RPMI7951 (cell line): ENCODE measurements at places on chromosomes 16 and 17. TPM values are rescaled to one million over a fixed set of nuclear protein-coding genes. Genes with fewer than 3 reads are reported as not detected.

Gene C1QTNF1
- total RNA-seq = 31.8 and 45.7 TPM in 2 replicates

Gene HOXB9
- 2.3 and 4.1 TPM in 2 replicates for total RNA-seq

Gene EXOC7
- total RNA-seq = 32.4 and 45.0 TPM in 2 replicates

Gene FLCN
- 9.4 and 11.3 TPM in 2 replicates for total RNA-seq

Gene PCGF2
- 3.8 and 7.6 TPM in 2 replicates for total RNA-seq

Gene MT1A
- 1.1 and 3.4 TPM in 2 replicates for total RNA-seq

Gene ULK2
- 11.3 and 16.1 TPM in 2 replicates for total RNA-seq

Gene TPSD1
- not detected in 2 replicates for total RNA-seq

Gene ZNF597
- total RNA-seq = 1.7 and 1.8 TPM in 2 replicates

Gene CPNE7
- 1.3 and 2.6 TPM in 2 replicates for total RNA-seq

Gene NKIRAS2
- total RNA-seq = 36.2 and 38.0 TPM in 2 replicates

DNA sequence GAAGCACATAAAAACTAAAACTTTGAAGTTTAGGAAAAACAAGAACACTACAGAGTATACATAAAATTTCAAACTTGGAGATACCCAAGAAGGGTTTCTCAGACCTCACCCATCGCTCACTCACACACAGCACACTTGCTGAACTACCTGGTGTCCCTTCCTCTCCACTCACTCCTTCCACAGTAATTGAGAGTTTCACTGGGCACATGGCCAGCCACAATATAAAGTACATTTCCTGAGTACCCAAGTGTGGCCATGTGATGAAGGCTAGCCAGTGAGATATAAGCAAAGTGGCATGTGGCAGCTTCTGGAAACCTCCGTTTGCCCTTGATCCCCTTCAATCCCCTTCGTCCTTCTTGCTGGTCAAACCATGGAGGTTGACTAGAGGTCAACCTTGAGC, 11.9 kb downstream of the TOX3 start:
- no peak for DNase-seq

- DNase-seq = peak; percentile 79
Observed at GRCh38 chr16:27401768-27402568, at the start of gene IL21R. TSS of gene IL21R (plus strand) at chr16:27402174. CDS start at chr16:27430072, 27,898 bp downstream.

DNA sequence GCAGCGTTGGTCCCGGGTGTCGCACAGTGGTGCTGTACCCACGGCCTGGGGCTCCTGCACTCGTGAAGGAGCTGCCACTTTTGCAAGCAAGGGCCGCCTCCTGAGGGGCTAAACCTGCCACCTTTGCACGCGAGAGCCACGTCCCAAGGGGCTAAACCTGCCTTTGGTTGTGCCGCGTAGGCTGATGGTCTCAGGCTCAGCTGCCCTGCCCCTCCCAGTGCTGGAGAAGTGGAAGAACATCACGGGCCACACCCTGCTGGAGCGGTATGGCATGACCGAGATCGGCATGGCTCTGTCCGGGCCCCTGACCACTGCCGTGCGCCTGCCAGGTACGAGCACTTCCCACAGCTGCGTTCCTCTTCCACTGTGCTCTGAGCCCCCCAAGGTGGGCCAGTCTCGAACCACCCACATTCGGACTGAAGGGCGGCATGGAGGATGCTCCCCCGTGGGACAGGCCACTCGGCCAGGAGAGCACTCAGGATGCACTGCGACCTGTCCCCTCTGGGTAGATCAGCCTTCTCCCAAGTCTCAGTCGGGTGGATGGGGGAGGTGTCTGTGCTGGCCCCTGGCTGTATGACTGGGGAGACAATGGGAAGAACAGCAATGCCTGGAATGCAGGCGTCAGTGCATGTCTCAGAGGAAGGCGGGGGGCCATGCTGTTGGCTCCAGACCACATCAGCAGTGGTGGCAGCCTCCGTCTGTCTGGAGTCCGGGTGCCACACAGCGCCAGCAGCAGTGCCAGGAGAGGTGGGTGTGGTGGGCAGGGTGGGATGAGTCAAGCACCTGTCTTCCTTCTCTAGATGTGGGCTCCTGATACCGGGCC, 20.7 kb downstream of the ACSF3 start:
- DNase-seq = no peak

DNA sequence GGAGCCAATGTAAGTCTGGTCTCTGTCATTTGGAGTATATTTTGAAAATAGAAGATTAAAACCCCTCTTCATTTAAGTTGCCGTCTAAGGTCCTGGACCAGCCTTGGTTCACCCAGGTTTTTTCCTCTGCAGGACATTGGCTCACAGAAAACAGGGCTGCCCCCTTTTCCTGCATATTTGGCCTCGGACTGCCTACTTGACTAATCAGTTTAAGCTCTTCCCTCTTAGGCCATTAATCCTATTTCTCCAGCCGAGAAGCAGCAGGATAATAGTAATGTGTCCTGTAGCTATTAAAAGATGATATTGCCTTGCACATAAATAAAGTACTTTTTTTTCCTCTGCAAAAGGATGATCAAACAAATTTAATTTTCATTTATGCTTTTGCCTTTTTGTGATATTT, 52.1 kb downstream of the PRKCA start:
- DNase-seq = no peak

GRCh38 chr17:6110088-6110487, 39.9 kb downstream of the WSCD1 start:
- no peak for DNase-seq

GRCh38 chr16:56389554-56389953, 35.8 kb downstream of the AMFR start:
- DNase-seq = peak; percentile 85

DNA sequence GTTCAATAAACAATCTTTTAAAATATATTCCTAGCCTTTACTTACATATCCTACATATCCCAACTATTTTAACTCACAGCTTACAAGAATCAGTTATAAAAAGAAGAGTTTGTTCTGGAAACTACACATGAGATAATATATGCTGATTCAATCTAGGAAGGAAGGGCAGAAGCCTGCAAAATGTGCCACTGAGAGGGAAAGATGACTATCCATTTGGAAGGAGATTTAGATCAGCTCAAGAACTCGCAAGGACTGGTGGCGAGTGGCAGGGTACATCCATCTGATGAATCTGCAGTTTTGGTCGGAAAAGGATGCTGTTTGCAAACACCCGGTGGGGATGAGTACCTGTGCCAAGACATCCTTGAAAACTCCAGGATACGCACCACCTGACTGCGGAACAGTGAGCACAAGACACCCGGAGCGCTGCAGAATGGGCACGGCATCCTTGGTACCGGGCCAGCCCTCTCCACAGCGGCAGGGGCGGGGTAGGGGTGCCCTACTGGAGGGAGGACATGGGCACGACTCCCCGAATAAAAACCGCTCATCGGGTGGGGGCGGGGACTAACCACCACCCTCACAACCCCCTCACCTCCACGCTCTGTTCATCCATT, 723 bp downstream of the TRIM37 start:
- peak; percentile 51 for DNase-seq

- no peak for DNase-seq
Observed at GRCh38 chr16:88055356-88055755, 104.1 kb downstream of the BANP start.

DNA sequence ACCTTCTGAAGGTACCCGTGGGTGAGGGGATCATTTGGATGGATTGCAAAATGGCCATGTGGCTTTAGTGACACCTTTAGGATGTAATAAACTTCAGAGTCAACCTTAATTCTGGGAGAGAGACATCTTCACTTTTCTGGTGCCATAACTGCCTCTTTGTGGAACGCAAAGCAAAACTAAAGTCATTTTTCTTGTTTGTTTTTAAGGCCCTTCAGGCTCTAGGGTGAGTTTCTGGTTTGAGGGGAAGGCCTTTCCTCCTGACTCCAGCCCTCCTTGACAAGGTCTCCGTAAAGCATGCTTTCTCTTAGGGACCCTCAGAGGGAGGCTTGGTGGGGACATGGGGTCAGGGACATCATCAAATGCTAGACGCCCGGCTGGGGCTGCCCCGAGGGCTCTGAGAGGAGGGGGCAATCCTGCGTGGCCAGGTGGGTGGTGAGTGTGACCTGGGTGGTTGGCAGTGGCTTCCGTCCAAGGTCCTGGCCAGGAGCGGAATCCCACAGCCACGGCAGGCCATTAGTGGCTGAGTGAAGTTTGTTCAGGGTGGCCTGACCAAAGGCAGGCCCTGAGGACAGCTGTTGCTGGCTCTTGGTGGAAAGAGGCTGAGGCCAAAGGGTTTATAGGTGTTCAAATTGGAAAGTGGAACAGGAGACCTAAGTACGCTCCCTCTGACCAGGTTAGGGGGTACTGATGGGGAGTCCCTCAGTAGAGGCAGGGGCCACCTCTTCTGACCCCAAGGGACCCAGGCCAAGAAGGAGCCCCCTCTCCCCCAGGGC, 112.2 kb downstream of the METRNL start:
- no peak for DNase-seq

DNA sequence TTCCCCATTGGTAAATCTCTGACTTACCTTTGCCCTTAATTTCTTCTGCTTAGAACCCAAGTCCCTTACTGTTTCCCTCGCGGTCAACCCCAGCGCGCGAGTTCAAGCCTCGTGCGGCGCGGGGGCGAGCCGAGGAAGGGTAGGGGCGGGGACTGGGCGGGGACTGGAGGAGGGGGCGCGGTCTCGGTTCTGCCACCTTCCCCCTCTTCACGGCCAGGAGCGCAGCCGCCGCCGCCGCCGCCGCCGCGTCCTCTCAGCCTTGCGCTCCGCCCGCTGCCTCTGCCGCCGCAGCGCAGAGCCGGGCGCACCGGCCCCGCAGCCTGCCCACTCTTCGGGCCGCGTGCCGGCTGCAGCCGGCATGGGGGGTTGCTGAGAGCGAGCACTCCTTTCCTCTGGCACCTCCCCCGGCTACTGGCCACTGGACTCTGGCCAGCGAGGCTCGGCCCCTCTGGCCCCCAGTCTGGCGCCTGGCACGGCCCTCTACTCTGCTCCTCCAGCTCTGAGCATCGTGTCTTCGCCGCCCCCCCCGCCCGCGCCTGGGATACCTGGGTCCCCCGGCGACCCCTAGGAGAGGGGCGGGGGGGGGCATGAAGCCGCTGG, at the start of gene RAPGEFL1:
Gene RAPGEFL1 (plus strand): TSS at position 196 of the 600 bp plus-strand sequence. CDS start 392 bp downstream, at position 588.
- DNase-seq = peak; percentile 15

- DNase-seq = no peak
Observed at GRCh38 chr17:27959382-27959709, 66.2 kb upstream of the LYRM9 start.

GRCh38 chr17:72479113-72479512, 358.3 kb downstream of the SOX9 start:
- no peak for DNase-seq

- DNase-seq = peak; percentile 76
Observed at GRCh38 chr17:49193513-49194296, 16.7 kb downstream of the GNGT2 start.

- no peak for DNase-seq
Observed at GRCh38 chr17:14428648-14429029, 127.8 kb downstream of the HS3ST3B1 start.

DNA sequence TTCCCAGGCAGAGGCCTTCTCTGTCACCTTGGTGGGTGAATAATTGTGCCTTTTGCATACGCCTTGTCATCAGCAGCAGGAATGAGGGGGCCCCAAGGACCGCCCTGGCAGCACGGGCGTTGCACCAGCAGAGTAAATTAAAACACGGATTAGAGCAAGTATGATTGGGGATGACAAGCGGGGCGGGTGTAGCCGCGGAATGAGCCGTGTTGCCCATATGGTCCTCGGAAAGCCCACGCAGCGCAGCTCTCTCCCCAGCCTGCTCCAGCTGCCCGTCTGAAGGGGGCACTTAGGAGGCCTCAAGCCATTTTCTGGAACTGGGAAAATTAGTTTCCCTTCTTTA, 299.4 kb upstream of the IRX3 start:
- no peak for DNase-seq

DNA sequence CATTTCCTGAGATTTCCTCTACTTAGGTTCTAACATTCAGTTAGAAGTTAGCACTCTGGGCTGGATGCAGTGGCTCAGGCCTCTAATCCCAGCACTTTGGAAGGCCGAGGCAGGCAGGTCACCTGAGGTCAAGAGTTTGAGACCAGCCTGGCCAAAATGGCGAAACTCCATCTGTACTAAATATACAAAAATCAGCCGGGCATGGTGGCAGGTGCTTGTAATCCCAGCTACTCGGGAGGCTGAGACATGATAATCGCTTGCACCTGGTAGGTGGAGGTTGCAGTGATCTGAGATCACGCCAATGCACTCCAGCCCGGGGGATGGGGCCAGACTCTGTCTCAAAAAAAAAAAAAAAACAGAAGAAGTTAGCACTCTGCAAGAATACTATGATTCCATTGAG, 1430.9 kb downstream of the CDH11 start:
- DNase-seq = no peak

GRCh38 chr17:48357779-48358602, 72.0 kb downstream of the SKAP1 start:
- DNase-seq = no peak

DNA sequence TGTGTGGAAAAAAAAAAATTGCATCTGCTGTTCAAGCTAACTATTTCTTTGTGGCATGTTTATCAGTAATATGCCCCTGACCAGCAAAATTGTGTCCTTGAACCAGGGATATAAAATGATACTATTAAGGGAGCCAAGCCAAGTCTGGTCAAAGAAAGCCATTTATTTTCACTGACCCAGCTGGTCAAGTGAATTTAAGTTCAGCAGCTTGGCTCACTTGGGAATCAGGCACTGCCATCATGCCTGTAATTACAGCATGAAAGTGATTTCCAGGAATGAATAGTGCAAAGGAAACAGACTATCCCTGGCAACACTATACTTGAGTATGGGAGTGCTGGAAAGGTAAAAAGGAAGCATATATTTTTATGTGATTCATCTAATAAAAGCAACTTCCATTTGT, 934.6 kb upstream of the CDH8 start:
- no peak for DNase-seq

DNA sequence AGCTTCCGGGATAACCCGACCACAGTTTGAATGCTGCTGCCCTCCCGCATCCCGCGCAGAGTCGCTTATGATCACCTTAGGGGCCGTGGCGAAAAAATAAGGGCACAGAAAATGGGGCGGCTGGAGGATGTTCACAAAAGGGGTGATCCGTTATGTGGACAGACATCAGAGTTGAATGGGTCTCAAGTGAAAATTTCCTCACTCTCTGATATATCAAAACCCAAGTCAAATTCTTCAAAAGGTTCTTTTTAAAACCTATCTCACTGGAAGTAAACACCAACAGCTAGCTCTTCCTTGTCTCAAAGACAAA, 400 bp upstream of the CEP112 start:
- DNase-seq = no peak

DNA sequence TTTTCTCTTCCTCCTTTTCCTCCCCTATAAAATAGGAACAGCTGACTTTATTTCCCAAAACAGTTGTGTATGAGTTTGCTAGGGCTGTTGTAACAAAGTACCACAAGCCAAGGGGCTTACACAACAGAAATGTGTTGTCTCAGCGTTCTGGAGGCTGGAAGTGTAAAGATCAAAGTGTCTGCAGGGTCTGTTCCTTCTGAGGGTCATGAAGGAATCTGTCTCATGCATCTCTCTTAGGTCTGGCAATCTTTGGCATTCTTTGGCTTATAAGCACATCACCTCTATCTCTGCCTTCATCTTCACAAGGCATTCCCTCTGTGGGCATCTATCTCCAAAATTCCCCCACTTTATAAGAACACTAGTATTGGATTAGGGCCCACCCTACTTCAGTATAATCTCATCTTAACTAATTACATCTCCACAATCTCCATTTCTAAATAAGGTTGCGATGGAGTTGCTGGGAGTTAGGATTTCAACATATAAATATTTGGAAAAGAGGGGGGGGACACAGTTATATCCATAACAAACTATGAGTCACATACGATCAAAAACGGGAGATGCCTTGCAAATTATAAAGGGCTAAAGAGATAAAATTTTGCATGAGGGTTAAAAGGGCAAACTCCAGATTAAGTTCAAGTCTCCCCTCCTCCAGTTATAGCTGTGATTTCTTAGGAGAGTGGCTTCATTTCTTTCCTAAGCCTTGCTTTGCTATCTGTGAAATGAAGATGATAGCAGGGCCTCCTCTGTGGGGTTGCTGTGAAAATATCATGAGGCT, 109.7 kb downstream of the VAT1L start:
- peak; percentile 42 for DNase-seq

- DNase-seq = no peak
Observed at GRCh38 chr17:70084476-70084875, 9.5 kb downstream of the KCNJ16 start.
